ENCODE measurements at places on chromosomes 16 and 17. TPM values are rescaled to one million over a fixed set of nuclear protein-coding genes. Genes with fewer than 3 reads are reported as not detected.

The CDRT15 gene
- not detected for polyA plus RNA-seq

The WFIKKN2 gene
- polyA plus RNA-seq: 0.01 TPM

The TMEM114 gene
- polyA plus RNA-seq: not detected

The IRF8 gene
- 7.3 TPM for polyA plus RNA-seq

The MPP2 gene
- polyA plus RNA-seq: 0.24 TPM

The SHISA9 gene
- under 0.01 TPM for polyA plus RNA-seq

The ANKFN1 gene
- polyA plus RNA-seq: 0.70 TPM

The CFAP20 gene
- polyA plus RNA-seq: 20.6 TPM

The POLDIP2 gene
- 80.9 TPM for polyA plus RNA-seq

The HIGD1B gene
- 25.4 TPM for polyA plus RNA-seq

The MMP28 gene
- 72.6 TPM for polyA plus RNA-seq

The SUPT4H1 gene
- polyA plus RNA-seq: 75.5 TPM

The CES1 gene
- polyA plus RNA-seq: 598 TPM

The CEP295NL gene
- 0.39 TPM for polyA plus RNA-seq

The PYDC1 gene
- polyA plus RNA-seq: not detected

The CDH3 gene
- polyA plus RNA-seq: 6.4 TPM

The MARCHF10 gene
- polyA plus RNA-seq: 3.1 TPM
